Brain pericyte (primary cell): ENCODE measurements at places on chromosomes 1 and 21.
A peak's percentile ranks its signal among the peaks of the same experiment; 100 is the strongest.

DNA sequence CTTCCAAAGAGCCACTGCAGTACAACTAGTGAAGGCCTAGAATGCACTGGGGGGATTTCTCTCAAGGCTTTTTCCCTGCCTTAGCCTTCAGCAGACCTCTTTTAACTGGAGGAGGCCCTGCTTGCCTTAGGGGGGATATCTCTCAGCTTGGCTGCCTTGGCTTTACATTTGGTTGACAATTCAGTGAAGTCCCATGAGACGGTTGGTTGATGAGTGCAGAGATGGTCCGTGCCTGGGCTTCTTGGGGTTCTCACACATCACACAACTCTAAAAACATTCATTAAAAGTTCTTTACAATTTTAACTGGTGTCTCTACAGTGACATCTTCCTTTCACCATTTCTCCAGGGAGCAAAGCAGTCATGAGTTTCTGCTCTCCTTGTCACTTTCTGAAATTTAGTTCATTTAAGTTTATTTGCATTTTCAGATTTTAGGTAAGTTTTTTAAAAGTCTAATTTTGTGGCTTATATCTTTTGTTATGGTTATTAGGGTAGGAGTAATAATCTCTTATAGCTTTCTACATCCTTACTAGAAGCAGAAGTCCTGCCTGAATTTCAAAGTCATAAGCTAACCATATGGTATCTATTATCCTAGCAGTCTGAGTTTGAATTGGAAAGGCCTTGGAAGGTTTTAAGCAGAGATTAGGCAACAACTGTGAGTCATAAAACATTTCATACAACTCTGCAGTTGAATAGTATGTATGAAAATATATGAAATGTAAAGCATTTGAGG, 487.6 kb downstream of the DPYD start:
- DNase-seq = peak; percentile 13

- no peak for DNase-seq
Observed at GRCh38 chr1:5311634-5312292, 657.4 kb downstream of the AJAP1 start.

DNA sequence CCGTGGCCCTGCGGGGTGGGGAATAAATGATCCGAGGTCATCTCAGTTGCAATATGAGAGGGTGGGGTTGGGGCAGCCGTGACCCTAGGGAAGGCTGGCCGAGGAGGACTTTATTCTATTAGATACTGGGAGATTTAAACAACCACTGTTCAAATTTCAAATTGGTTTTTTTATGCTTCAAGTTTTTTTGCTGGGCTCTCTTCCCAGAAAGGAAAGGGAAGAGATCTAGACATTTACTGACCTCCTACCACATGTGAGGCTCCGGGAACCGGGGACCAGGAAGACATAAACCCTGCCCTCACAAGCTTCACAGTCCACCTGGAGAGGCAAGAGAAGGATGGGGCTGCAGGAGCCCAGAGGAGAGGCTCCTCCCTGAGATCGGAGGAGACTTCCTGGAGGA, 207.3 kb downstream of the FOXD2 start:
- DNase-seq = no peak

DNA sequence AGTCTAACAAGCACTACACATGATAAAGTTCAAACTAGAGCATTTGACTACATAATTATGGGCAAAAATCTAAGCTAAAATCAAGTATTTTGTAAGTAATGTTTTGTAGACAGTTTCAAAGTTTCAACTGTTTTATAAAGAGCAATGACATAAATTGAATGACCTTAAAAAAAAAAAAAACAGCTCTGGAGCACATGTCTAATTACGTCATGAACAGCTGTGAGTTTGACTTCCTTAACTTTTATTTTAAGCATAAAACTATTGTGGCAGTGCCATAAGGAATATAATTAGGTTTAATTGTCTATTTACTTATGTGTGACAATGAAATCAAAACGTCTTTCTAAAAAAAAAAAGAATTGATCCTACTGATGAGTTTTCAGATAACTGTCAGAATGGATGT, 272.5 kb upstream of the LRRC7 start:
- DNase-seq = no peak

DNA sequence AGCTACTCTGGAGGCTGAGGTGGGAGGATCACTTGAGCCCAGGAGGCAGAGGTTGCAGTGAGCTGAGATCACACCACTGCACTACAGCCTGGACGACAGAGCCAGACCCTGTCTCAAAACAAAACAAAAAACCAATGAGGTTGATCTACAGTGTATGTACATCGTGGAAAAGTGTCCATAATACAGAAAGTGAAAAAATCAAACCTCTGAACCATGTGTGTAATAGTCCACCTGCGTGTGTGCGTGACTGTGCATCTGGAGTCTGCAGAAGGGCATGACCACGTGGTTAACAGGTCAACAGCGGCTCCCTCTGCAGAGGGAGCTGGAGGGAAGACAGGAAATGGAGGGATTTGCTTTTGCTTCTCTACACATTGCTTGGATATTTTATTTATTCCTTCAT, 32.4 kb upstream of the ENO1 start:
- DNase-seq = no peak

- DNase-seq = no peak
Observed at GRCh38 chr1:30757352-30758120, at the start of gene LAPTM5. LAPTM5 (minus strand) TSS chr1:30757774; CDS start chr1:30757745, 29 bp downstream.

DNA sequence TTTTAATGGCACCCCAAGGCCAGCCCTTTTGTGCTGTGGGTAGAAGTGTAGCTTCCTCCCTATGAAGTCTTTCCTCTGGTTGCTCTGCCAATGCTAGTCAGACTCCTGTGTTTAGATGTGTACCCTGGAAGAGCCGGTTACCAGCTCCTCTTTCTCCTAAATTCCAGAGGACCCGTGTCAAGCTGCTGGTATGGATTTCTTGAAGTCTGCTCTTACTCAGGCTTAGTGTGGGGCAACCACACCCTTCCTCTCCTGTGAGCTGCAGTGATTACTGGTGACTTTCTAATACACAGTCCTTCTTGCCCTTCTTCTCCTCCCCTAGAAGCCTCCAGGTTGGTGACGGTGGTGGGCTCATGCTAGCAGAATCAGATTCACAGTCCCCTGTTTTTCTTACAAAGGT, 74.1 kb upstream of the AKT3 start:
- DNase-seq = no peak

GRCh38 chr1:63268876-63269275, 53.5 kb upstream of the FOXD3 start:
- no peak for DNase-seq

DNA sequence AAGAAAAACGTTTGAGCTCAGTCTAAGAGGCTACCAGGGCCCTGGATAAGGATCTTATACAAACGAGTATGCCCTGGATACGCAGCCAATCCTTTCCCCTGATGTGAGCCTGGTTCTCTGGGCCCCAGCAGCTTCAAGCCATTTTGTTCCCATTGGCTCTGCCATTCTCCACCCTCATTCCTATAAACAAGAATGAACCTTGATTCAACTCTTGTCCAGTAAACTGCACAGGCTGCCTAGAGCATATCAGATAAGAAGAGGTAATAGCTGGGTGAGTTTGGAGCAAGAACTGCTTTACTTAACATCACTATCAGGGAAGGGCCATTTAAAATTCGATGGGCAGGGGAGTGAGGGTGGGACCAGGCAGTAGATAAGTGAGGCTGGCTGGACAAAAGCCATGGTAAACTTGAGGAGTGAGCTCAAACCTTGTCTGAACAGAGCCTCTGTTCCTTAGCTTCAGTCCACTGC, 11.3 kb downstream of the BTG2 start:
- no peak for DNase-seq

GRCh38 chr1:236395947-236396664, 2.0 kb downstream of the EDARADD start:
- no peak for DNase-seq

GRCh38 chr1:184824691-184825323, 70.1 kb upstream of the EDEM3 start:
- DNase-seq = no peak

DNA sequence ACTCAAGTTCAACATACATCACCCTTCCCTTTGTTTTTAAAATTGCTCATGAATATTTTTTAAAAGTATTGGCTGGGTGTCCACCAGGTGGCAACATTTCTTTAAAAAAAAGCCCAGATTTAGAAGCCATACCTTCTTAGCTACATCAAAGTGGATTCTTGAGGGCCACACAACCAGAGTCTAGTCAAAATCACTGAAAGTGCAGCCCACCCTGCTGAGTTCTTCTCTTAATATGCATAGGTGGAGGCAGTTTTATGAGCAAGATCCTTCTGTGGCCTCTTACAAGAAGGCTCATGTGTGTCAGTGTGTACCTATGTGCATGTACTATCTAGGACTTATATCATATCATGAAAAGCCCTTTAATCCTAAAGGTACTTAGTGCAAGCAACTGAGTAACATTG, 16.9 kb upstream of the GNG12 start:
- DNase-seq = peak; percentile 21

DNA sequence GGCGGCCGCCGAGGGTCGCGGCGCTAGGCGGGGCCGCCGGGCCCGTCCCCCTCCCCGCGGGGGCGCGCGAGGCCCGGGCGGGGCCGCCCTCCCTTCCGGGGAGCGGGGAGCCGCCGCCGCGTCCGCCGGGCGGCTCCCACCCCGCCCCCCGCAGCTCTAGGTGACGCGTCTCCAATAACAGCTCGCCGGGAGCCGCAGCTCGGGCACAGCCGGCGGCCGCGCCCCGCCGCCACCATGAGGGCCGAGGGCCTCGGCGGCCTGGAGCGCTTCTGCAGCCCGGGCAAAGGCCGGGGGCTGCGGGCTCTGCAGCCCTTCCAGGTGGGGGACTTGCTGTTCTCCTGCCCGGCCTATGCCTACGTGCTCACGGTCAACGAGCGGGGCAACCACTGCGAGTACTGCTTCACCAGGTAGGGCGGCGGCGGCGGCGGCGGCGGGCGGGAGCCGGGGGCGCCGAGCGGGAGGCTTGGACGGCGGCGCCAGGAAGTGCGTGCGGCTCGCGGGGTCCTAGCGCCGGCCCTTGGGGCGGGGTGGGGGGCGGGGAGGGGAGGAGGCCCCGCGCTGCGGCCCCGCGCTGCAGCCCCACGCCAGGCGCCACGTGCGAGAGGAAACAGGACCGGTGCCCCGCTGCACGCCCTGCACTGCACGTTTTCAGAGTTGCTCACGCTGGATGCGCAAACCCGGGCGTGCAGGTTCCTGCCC, at the start of gene SMYD2:
Gene SMYD2 (plus strand): TSS at position 139 of the 699 bp plus-strand sequence. CDS start 96 bp downstream, at position 235.
- DNase-seq = no peak

DNA sequence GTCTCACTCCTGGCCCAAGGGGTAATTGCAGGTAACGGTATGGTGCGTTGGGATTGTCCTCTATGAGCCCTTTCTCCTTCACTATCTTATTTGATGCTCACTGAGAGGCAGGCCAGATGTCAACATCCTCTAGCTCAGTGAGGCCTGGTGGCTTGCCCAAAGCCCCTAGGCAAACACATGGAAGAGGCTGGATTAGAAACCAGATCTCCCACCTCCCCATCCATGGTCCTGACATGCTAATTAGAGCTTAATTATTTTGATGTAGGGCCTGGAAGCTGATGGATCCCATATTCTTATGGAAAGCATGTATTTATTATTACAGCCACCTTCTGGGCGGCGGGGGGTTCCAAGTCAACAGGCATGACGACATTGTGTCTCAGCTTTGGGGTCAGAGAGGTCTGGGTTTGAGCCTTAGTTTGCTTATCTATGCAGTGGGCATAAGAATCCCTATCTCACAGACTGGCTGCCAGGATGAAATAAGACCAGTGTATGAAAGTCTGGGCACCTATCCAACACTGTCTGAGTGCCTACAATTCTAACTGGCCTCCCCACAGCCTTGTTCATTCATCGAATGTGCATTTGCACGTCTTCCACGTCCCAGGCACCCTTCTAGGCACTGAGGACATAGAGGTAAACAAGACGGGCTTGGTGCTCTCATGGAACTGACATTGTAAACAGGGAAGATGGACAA, 6.2 kb downstream of the SMPDL3B start:
- DNase-seq = no peak

GRCh38 chr1:203573730-203574129, 52.9 kb upstream of the ATP2B4 start:
- no peak for DNase-seq

DNA sequence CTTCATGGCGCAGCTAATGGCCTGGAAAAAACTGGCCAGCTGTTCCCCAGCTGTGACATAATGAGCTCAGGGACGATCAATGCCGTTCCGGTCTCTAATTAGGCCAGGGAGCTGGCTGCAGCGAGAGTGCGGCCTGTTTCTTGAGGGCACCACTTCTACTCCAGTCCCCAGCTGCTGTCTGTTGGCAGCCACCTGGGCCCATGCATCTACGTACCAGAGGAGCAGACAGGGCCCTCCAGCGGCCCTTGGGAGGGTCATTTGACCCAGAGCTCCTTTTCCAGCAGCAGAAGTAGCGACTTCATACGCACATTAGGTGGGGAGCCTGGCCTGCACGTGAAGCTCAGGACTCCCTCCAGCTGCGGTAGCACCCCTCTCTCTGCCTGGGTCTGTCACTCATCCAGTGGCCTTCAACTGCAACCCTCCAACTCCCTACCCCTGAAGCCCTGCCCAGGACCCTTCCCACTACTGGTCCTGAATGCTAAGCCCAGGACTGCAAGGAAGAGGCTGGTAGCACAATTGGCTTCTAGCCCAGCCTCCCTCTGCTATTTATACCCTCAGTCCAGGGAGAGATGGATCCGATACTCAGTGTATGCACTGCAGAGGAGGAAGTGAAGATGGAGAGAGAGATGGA, 9.1 kb upstream of the GPR61 start:
- DNase-seq = no peak

- DNase-seq = no peak
Observed at GRCh38 chr1:189131576-189131975, 1346.1 kb downstream of the BRINP3 start.

- no peak for DNase-seq
Observed at GRCh38 chr1:174399211-174399610, 48.6 kb upstream of the GPR52 start.

DNA sequence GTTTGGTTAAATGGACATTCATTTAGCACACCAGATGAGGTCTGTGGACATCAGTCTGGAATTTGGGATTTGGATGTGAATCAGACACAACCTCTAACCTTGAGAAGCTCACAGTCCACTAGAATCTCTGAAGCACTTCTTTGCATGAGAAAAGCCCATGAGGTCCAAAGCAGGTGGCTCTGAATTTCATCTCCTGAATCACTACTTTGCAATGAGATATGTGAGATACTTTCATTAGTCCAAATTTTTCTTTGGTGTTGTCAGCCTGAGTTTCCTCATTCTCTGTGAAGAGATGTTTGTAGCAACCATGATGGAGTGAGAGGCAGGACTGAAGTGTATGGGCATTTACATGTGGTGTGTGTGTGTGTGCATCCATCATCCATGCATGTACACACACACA, 16.5 kb upstream of the LCE2D start:
- no peak for DNase-seq
